ENCODE measurements at places on chromosomes 7 and 10. TPM values are rescaled to one million over a fixed set of nuclear protein-coding genes. Genes with fewer than 3 reads are reported as not detected.
A peak's percentile ranks its signal among the peaks of the same experiment; 100 is the strongest.

Gene GIMAP2
- 6.3 TPM for total RNA-seq

DNA sequence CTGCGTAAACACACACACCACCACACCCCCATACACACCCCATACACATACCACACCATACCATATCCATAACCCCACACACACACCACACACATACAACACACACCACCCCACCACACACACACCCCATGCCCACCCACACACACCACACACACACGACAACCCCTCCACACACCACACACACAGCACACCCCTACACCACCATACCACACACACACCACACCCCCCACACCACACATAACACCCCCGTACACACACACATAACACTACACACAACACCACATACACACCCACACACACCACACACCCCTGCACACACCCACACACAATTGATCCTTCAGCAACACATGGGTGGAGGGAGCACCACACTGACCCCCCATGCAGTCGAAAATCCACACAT lies 50.3 kb upstream of the BMS1 start:
- no peak for DNase-seq

GRCh38 chr7:123573341-123573740 lies 15.7 kb upstream of the NDUFA5 start:
- no peak for DNase-seq

DNA sequence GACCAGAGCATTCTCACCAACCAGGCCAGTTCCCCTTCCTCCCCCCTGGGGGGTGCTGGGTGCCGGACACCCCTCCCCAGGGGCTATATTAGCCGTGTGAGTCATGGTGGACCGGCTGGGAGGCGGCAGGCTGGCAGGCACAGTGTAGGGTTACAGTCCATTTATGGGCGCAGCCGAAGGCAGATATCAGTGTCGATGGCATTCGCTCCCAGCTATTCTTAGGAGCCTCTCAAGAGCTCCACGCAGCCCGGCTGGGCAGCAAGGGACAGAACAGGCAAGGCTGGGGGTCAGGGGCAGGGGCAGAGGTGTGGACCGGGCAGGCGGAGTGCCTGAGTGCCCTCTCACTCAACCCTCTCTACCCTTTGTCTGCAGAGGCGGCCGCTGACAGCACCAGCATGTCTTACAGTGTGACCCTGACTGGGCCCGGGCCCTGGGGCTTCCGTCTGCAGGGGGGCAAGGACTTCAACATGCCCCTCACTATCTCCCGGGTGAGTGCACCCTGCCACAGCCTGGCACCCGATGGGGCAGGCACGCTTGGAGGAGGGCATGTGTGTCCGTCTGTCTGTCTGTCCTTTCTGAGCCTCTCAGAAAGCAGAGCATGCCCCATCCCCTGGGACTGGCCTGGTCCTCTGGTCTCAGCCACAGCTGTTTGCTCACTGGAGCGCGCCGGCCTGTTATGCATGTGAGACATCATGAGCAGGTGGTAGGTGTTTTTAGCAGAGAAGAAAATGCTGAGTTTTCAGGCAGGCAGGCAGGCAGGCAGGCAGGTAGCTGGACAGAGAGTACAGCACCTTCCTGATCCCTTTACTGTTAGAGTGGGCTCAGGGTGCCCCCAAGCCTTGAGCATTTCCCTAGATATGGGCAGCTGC lies at the start of gene LDB3:
Gene LDB3, plus strand, starts transcription at position 215 of the 869 bp plus-strand sequence. Its CDS starts 181 bp downstream, at position 396.
- DNase-seq: peak; percentile 82

GRCh38 chr10:132449051-132449810 lies 52.2 kb downstream of the PWWP2B start:
- peak; percentile 12 for DNase-seq

- no peak for DNase-seq
Measured at GRCh38 chr7:92697012-92697411, 106.8 kb upstream of the FAM133B start.

Gene STK31
- total RNA-seq: not detected

Gene ACHE
- total RNA-seq: not detected

Gene PNLIPRP1
- total RNA-seq: not detected

Gene CPED1
- total RNA-seq: 15.8 TPM

DNA sequence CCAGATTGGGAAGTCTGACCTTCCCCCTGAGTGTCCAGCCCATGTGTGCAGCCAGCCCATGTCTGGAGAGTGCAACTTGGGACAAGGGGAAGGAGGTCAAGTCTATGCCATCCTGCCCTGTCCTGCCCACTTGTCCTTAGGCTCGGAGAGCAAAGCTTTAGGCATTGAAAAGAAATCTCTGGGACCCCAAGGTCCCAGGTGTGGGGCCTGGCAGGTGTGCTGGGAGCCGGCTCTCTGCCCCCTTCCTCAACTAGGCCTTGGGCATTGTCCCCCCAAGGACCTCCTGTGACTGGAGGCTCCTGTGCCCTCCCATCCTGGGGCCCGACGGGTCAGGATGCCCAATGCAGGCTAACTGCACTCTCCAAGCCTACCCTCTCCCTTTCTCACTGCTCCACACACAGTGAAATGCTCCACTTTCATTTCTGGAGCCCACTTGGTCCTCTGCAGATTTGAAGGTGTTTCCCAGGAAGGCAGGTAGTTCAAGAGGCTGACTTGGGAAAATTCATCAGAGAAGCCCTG lies 124.7 kb downstream of the PTPN20 start:
- DNase-seq: no peak

DNA sequence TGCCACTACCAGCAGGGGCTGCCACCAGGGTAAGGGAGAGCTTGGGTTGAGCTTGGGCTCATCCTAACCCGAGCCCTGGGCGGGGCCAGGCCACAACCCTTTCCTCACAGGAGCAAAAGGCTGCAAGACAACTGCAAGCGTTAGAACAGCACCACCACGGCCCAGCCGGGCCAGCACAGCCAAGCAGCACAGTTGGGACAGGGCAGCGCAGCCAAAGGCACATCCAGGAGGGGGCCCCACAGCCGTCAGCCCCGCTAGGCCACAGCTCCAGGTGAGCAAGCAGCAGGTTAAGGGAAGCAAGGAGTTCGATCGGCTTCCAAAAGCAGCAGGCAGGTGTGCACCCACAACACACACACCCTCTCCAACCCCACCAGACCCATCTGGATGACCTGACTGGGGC lies 7.0 kb upstream of the NDST2 start:
- DNase-seq: no peak

All from M059J (cell line).